ENCODE measurements at places on chromosomes 4 and X.

DNA sequence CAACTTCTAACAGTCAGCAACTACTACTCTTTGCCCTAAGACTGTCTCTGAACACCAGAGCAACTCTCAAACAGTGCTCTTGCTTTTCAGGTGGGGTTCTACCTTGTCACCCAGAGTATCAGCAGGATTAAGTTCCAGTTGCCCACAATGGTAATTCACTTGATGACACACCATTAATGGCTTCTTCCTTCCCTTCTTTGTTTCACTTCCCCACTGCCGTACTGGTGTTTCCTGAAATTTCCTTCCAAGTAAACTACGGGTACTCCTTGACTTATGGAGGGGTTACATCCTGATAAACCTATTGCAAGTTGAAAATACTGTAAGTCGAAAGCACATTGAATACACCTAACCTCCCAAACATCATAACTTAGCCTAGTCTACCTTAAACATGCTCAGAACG, 36.6 kb upstream of the PDK3 start:
- no peak for DNase-seq

- DNase-seq: no peak
Measured at GRCh38 chr4:175875993-175876771, 64.1 kb upstream of the GPM6A start.

- no peak for DNase-seq
Measured at GRCh38 chrX:69218407-69218997, 53.2 kb upstream of the PJA1 start.

GRCh38 chrX:93875621-93876282, 201.7 kb downstream of the FAM133A start:
- DNase-seq: no peak

DNA sequence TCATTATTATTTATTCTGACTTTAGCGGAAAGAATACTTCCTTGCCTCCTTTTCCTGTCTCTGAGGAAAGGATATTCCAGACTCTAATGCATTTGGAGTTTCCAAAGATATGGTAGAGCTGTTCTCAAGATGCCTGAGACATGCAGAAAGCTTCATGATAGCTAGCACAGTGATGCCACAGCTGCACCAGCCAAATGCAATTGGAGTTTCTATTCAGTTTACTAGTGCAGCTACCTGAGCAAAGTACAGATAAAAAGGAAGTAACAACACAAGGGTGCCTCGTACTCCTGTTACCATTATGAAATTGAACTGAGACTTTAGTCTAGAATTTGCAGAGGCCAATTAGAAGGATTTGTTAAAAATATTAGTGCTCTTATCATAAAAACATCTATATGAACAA, 57.5 kb upstream of the PARM1 start:
- no peak for DNase-seq

- DNase-seq: no peak
Measured at GRCh38 chr4:168257768-168258167, 60.8 kb downstream of the DDX60 start.

DNA sequence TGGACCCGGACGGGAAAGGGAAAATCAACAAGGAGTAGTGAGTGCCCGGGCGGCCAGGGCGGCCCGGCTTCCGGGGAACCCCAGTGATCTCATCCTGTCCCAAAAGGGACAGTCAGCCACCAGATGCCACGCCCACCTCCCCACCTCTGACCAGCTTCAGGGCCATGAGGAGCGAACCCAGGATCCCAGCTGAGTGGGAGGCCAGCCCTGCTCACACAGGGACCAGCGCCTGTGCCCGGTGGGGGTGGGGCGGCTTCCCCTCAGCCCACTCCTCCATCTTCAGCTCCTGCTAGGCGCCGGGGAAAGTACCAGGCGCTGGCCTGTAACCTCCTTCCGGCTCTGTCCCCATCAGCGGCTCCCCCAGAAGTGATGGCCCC, 6.2 kb downstream of the MYL5 start:
- no peak for DNase-seq

DNA sequence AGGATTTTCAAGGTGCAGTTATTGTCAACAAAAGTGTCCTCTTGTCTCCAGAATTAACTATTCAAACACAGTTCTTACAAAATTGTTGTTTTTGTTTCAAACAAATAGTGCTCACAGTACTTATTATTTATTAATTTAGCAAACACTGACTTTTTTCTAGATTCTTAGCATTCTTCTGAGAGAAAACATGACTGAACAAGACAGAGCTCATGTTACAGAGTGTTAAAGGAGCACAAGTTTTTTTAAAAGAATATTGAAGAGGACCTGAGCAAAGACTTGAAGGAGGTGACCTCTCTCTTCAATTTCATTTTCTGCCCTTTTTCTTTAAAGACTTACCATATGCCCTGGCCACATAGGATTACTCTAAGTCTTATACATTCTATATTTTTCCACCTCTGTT, 2220.3 kb upstream of the AGA start:
- DNase-seq: no peak
